AG09309 (cell line): ENCODE measurements at places on chromosomes 6 and 20.

DNA sequence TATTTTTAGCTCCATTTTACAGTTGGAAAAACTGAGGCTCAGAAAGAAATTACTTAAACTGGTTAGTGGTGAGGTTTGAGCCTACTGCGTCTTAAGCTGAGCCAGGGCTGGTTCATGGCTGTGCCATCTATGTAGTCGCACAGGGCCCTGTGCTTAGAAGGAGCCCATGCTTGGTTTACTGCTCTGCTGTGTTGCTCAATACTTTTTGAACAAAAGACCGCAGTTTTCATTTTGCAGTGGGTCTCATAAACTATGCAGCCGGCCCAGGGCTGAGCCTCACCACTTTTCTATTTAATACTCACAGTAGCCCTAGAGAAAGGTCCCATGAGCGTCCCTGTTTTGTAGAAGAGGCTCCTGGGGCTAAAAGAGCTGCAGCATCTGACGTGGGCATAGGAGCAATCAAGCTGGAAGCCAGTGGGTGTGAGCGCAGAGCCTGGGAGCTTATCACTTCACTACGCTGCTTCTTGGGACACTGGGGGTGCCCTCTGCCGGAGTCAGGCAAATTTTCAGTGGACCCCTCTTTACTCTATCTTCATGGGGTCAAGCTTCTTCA lies 501 bp downstream of the SIRPB2 start:
- DNase-seq = no peak

DNA sequence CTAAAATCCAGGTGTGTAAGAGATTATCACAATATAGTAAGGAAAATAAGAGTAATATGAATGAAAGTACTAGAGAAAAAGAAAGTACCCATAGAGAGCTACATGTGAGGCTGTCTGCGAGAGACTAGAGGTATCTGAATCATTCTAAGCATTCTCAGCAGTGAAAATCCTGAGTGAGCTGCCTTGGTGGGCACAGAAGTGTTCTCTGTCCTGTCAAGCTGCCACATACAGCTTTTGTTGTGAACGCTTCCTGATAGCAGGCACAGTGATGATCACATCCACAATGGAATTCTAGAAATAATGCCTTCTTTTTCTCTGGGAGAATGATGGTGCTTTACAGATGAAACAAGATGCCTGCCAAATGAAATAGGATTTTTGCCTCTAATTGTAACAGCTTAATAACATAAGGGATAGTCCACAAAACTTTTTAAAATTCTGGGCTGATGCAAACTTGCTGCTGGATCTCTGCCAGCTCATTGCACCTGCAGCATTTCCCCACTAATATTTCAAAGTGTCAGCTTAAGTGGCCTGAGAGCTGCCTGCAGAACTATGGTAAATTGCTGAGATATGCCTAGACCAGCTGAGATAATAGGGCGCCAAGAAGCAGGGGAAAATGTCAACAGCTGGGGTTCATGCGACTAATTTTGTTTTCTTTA lies 620.5 kb downstream of the DOK5 start:
- DNase-seq = no peak

- DNase-seq = no peak
These were observed 7.0 kb downstream of the HIVEP2 start for GRCh38 chr6:142937986-142938385.

DNA sequence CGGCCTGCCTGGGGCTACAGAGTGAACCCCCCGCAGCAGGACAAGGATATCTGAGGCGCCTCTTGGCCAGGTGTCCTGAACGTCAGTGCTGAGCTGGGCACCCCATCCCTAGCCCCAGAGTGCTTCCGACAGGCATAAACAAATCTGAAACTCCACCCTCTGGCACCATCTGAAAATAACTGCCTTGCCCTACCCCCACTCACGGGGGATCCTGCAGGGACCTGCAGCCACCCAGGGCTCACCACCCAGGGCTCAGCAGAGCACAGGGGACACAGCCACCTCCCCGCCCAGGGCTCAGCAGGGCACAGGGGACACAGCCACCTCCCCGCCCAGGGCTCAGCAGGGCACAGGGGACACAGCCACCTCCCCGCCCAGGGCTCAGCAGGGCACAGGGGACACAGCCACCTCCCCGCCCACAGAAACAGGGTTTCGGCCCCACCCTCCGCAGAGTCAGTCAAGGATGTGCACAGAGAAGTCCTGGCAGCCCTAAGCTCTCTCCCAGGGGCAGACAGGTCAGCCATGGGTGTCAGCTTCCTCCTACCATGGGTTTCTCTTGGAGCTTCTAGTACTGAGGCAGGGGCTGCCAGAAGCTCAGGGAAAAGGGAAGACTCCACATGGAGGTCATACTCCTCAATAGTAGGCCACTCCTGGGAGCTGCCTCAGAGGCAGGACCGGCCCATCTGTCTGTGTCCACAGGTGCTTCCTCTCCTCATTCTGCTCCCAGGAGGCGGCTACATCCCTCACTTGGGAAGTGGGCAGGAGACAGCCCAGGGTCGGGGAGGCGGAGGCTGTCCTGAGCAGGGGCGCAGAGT lies 4.6 kb downstream of the UCKL1 start:
- DNase-seq = no peak

DNA sequence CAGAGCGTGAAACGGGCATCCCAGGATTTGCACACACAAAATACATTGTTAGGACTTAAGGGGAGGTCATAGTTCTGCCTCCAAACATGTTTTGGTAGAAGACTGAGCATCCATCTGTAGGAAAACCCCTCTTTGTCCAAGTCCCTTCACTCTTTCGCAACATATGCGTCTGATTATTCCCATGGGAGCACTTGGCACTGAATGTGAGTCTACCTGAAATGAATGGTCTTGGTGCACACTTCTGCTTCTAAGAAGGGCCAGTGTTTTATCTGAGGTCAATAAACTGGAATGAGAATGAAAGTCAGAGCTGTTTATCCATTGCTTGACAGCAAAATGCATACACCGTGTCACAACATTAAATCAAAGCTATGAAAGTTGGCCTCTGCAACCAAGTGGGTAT lies 33.0 kb downstream of the GJA10 start:
- no peak for DNase-seq

DNA sequence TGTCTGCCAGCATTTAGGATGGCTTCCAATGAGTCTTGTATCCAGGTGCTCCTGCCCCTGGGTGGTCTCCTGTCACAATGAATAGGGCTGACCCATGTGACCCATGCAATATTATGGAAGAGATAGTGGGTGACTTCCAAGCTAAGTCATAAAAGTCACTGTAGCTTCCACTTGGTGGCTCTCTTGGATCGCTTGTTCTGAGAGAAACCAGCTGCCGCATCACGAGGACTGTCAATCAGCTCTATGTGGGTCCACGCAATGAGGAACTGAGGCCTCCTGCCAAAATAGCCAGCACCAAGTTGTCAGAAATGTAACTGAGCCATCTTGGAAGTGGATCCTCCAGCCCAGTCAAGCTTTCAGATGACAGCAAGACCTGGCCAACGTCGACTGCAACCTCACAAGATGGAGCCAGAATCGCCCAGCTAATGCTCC lies 14.9 kb upstream of the MATN4 start:
- no peak for DNase-seq

DNA sequence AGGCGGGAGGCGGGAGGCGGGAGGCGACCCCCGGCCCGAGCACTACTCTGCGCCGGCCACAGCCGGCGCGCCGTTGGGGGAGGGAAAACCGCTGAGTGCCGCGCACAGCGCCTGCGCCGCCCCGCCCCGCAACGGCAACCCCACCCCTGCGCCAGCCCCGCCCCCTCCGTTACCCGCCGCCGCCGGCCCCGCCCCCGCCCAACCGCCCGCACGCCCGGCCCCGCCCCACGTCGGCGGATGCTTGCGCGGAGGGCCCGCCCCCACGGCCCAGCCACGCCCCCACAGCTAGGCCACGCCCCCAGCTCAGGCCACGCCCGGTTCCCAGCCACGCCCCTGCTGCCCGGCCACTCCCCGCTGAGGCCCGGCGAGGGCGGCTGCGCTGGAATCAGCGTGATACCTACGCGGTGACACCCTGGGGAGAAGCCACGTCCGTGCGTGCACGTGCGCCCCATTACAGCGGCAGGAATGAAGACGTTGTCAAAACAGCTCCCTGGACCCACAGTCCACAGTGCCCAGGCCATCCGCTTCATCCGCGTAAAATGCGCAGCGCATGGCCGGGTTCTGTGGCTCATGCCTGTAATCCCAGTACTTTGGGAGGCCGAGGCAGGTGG lies at the start of gene TCFL5:
TCFL5 (minus strand) TSS at position 97 of the 611 bp plus-strand sequence. CDS start 152 bp downstream, outside the sequence.
- no peak for DNase-seq

DNA sequence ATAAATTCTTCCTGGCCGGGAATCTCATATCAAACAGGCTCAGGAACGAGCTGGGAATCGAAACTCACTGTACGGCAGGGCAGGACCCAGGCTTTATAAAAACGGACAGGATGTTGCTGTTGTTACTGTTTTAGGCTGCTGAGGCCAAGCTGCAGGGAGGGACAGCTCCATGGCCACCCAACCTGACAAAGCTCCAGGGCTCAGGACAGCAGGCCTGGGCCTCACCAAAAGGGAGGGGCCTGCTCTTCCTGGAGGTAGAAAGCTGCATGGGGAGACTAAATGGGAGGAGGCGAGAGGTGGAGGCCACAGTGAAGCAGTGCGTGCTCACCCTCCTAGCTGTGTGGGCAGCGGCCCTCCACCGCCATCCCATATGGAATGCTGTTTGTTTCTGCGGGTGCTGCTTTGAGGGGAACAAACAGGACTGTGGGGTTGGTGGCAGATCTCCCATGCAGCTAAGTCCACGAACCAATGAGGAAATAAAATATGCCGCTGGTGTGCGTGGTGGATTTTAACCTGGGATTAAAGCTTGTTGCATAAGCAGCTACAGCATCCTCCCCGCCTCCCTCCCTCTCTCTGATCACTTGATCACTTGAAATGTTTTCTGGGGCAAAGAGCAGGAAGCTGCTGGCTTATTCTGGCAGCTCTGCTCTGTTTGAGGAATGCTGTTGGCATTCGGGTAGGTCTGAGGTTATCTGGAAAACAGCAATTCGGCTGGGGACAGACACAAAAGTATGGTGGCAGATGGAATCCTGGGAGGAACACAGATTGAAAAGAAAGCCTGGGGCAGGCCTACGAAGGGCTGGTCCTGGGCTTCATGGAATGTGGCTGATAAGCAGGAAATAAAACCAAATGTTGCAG lies 2.4 kb upstream of the ZMYND8 start:
- peak; percentile 96 for DNase-seq

DNA sequence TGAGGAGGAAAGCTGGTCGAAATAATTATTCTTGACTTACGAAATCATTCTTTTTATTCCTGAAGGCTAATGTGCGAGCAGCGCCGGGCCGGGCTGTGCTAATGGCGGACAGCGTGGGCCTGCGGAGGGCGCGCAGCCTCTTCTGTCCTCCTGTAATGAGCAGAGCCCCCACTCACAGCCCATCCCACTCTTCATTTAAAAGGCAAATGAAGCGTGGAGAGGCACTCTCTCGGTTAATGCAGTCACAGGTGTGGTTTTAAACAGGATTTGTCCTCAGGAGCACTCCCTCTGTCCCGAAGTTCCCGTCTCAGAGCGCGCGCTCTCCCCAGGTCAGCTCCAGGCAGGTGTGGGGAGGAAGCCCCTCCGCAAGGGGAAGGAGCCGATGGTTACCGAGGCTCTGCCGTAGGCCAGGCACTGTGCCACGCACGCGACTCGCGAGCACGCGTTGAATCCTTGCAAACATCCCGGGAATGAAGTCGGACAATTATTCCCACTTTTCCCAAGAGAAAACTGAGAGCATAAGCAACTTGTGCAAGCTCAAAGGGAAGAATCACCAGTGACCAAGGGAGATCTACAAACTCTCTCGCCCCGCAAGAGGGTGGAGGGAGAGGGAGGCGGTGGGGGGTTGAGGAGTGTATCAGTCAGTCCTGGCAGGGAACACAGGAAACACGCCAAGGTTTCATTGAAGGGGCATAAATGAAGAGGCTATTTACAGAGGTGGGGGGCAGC lies 35.5 kb upstream of the ZFAND3 start:
- DNase-seq = no peak

DNA sequence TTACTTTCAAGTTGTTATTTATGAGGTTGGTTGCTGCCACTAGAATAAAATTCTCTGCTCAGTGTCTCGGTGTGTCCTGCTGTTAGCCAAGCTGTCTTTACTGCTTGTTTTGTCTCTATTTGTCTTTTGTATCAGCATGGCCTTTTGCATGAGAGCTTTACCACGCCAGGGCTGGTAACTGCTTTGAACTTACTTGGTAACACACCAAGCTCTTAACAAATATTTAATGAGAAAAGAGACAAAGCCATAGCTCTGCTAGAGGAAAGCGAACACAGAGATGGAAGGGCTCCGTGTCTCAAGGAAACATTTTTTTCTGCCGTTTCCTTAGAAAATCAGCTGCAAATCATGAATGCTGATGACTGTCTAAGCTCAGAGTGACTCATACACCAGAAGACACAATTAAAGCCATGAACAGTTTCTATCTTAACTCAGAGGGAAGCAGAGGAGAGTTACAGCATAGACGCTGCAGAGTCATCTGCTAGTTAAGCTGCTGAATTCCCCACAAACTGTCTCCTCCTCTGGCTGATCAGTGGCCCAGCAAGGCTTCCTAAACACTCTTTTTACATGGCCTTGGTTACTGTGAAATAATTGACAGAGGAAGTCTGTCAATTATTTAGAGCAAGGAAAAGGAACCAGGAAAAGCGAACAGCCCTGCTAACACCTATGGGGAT lies 44.8 kb downstream of the AGPAT4 start:
- DNase-seq = peak; percentile 87

DNA sequence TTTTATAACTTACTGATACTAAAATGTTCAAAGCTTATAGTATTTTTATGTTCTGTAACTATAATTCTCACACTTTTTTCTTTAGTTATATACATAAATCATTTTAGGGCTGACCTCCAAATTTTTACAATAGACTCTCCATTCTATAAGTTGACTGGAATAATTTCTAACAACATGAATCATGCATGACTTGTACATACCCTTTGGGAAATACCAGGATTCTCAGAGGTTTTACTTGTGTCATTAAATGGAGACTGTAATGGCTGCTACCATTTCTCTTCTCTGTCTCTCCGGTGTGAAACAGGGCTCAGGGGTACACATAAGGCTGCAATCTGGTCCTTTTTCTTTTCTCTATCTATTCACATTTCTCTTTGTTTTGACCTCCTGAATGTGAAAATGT lies 222.2 kb upstream of the FLRT3 start:
- DNase-seq = no peak

DNA sequence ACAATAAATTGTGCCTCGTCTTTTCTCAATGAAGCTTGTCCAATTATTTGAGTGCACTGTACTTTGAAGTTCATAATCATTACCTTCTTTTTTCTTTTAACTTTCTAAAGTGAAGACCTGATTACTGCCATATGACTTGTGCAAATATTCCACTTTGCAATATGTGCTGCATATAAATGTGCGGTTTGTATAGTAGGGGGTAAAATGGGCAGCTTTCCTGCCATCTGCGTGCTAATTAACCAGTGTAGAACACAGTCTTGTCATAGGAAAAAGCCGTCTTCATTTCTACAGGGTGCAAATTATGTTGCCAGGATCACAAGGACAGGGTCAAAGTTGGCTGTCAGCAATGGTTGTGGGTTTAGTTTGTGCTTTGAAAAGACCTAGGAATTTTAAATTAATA lies 397.0 kb downstream of the NKAIN2 start:
- DNase-seq = no peak

DNA sequence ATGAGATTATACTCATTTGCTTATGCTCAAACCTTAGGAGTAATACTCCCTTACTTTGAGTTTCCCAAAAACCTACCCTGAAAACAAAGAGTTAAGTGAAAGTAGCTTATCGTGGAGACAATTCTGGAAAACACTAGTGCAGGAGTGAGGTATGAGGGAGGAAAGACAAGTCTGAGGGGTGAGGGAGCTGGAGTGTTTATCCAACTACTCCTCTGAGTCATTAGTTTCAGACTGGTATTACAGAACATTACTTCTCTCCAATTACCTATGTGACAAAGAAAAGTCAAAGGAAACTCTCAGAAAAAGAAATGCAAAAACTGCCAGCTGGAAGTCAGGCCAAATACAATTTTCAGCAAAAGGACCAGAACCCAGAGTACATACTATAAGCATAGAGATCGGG lies 171.1 kb upstream of the SPTLC3 start:
- DNase-seq = no peak

GRCh38 chr6:53026526-53026925 lies 31.4 kb upstream of the GSTA4 start:
- DNase-seq = no peak
